ENCODE measurements at places on chromosomes 2 and 18. TPM values are rescaled to one million over a fixed set of nuclear protein-coding genes. Genes with fewer than 3 reads are reported as not detected.

BBS5 gene
- 5.8 TPM for total RNA-seq

DLX2 gene
- not detected for total RNA-seq

IL18R1 gene
- total RNA-seq: 14.5 TPM

SCRN3 gene
- 28.4 TPM for total RNA-seq

ECEL1 gene
- total RNA-seq: not detected

CD8B2 gene
- not detected for total RNA-seq

DNER gene
- 0.89 TPM for total RNA-seq

INHA gene
- total RNA-seq: not detected

GRCh38 chr2:88754585-88755320 lies 63.3 kb downstream of the RPIA start:
- no peak overlapping the region for H3K27ac ChIP-seq
- no peak for DNase-seq
- peaks cover 6% of the 10 kb centered on the region for H3K36me3 ChIP-seq
- no peak overlapping the region for H3K4me3 ChIP-seq
- H3K4me1 ChIP-seq: no peaks in the 10 kb centered on the region

GRCh38 chr18:35778850-35779627 lies 193.4 kb upstream of the RMP24 start:
- H3K27me3 ChIP-seq: no peaks in the 10 kb centered on the region
- no peak overlapping the region for H3K4me3 ChIP-seq
- no peaks in the 10 kb centered on the region for H3K36me3 ChIP-seq
- no peak for DNase-seq
- no peaks in the 10 kb centered on the region for H3K4me1 ChIP-seq
- H3K27ac ChIP-seq: no peak overlapping the region

DNA sequence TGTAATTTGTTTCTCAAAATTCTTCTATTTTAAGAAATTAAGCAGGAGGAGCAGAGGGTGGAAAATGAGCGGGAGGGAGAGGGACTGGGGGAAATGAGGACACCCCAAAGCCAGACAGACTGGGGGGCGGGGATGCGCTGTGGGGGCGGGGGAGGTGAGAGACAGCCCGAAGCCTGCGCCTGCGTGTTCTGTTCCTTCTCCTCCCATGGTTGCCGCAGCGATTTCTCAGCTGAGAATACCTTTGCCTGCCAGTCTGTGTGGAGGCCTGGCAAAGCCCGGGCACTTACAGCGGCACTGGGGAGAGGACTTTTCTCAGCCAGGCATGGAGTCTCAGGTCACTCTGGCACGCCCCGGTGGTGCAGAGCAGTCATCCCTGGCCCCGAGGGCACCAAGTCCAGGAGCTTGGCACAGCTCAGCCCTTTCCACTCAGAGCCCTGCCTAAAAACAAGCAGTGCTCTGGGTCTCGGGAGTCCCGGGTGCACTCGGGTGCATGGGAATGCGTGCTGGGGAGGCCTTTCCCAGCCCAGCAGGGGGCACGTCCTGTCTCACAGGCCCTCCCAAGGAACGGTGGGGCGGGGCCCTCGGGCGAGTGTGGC lies 289.3 kb upstream of the HS6ST1 start:
- H3K27me3 ChIP-seq: no peaks in the 10 kb centered on the region
- no peak for DNase-seq
- no peaks in the 10 kb centered on the region for H3K36me3 ChIP-seq
- no peak overlapping the region for H3K27ac ChIP-seq
- no peak overlapping the region for H3K4me3 ChIP-seq

DNA sequence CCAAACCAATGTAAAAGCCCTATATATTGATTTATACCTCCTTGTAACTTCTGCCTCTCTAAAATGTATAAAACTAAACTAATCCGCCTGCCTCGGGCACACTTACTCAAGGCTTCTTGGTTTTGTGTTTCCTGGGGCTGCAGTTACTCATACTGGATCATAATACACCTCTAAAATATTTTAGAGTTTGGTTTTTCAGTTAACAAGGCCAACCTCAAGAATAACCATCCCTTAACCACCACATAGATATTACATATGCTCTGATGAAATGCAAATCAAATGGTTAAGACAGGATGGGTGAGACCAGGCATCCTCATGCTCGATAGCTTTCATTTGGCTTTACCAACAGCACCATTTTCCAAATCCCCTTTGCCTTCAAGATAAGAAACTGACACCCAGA lies 46.4 kb downstream of the UXS1 start:
- no peaks in the 10 kb centered on the region for H3K4me1 ChIP-seq
- H3K27ac ChIP-seq: no peak overlapping the region
- no peaks in the 10 kb centered on the region for H3K27me3 ChIP-seq
- H3K36me3 ChIP-seq: peaks cover 10% of the 10 kb centered on the region
- no peak for DNase-seq

GRCh38 chr2:207748993-207749392 lies 20.7 kb downstream of the FZD5 start:
- no peaks in the 10 kb centered on the region for H3K27me3 ChIP-seq
- no peak overlapping the region for H3K4me3 ChIP-seq
- no peaks in the 10 kb centered on the region for H3K4me1 ChIP-seq
- no peak for DNase-seq
- no peak overlapping the region for H3K27ac ChIP-seq

- no peak for DNase-seq
- no peaks in the 10 kb centered on the region for H3K27me3 ChIP-seq
- no peaks in the 10 kb centered on the region for H3K4me1 ChIP-seq
- H3K27ac ChIP-seq: no peak overlapping the region
Measured at GRCh38 chr2:223460774-223461211, 141.4 kb downstream of the SCG2 start.

DNA sequence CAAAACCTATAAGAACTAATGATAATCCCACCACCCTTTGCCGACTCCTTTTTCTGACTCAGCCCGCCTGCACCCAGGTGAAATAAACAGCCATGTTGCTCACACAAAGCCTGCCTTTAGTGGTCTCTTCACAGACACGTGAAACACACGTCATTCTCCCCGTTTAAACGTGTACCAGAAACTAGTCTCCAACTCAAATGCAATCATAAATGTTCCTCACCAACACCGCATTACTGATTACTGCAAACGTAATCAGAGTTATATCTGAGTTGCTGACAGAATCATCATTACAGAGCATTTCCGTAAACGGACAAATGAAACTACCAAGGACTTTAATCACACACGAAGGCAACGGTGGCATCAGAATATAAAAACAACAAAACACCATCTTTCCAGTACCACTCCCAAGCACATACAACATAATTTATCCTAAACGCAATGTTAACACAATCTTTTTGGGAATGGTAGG lies 1.9 kb downstream of the CLK1 start:
- H3K4me1 ChIP-seq: peaks cover 59% of the 10 kb centered on the region
- H3K4me3 ChIP-seq: peak overlapping the region; percentile 80
- H3K36me3 ChIP-seq: peaks cover 23% of the 10 kb centered on the region
- H3K27me3 ChIP-seq: no peaks in the 10 kb centered on the region

DNA sequence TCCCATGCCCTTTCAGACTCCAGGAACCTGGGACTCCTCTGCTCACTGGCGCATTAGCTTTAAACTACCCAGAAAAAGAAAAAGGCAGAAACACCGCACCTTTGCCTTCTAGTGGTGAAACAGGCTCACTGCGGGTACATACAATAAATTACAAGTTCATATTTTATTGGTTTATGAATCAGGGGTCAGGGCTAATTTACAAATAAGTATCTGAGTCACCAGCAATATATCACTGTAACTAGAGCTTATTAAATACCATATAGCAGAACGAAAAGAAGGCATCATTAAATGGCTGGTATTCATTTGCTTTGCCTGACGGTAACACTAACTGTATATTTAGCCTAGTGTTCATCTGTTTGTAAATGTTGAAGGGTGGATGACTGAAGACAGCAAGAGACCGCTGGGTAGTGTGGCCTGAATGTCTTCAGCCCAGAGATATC lies 26.9 kb upstream of the DTNB start:
- no peaks in the 10 kb centered on the region for H3K36me3 ChIP-seq
- no peaks in the 10 kb centered on the region for H3K27me3 ChIP-seq
- H3K27ac ChIP-seq: no peak overlapping the region
- no peak overlapping the region for H3K4me3 ChIP-seq
- no peaks in the 10 kb centered on the region for H3K4me1 ChIP-seq

DNA sequence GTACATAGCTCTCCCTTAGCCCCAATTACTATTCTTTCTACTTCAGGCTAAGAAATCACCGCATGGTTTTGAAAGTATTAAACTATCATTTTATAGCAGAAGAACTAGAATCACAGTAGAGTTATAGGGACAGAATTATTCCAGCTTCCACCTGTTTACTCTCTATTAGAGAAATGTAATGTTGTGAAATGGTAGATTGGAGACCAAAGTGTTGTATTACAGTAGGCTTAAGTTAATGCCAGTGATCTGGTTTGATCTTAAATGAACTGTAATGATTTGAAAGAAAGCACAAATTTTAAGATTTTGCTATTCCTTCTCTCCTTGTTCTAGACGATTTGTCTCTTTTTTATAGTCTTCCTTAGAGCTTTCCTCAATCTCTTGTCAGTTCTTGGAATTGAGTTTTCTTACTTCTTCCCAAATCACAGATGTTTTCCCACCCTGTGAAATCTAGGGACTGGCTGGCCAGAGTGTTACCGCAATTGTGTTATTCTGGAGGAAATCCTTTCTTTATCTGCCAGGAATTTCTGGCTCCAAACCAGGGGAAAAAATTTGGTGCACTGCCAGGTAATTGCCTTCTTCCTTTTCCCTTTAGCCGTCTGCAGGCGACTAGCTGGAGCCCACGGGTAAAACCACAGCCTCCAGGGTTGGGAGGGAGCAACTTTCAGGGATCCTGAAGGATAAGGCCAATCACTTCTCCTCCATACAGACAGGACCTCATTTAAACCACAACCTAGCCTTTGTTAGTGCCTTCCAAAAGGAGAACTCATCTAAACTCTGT lies 51.7 kb downstream of the NOP58 start:
- DNase-seq: no peak
- no peaks in the 10 kb centered on the region for H3K36me3 ChIP-seq
- H3K4me1 ChIP-seq: no peaks in the 10 kb centered on the region
- no peak overlapping the region for H3K27ac ChIP-seq
- H3K27me3 ChIP-seq: no peaks in the 10 kb centered on the region

GRCh38 chr2:143839456-143839855 lies 680.5 kb downstream of the ZEB2 start:
- H3K4me1 ChIP-seq: no peaks in the 10 kb centered on the region
- no peaks in the 10 kb centered on the region for H3K27me3 ChIP-seq
- no peak for DNase-seq

- H3K36me3 ChIP-seq: peaks cover 31% of the 10 kb centered on the region
- no peak overlapping the region for H3K4me3 ChIP-seq
Measured at GRCh38 chr18:57696271-57696670, 74.6 kb upstream of the NARS1 start.

DNA sequence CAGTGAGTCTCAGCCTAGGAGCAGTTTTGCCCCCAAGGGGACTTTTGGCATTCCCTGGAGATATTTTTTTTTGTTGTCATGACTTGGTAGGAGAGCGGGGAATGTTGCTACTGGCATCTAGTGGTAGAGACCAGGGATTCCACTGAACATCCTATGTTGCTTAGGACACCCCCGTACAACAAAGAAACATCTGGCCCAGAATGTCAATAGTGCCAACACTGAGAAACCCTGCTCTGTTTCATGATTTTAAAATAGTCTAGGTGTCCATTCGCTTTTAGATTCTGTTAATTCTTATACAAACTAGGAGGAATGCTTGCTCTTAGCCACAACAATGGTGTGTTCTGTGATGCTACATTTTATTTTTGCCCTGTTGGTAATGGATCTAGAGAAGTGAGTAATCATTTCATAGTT lies 225.8 kb upstream of the SIX3 start:
- H3K4me1 ChIP-seq: no peaks in the 10 kb centered on the region
- H3K27ac ChIP-seq: no peak overlapping the region
- no peak for DNase-seq
- H3K4me3 ChIP-seq: no peak overlapping the region

- H3K27ac ChIP-seq: no peak overlapping the region
- no peak for DNase-seq
- H3K36me3 ChIP-seq: no peaks in the 10 kb centered on the region
- H3K4me3 ChIP-seq: no peak overlapping the region
Measured at GRCh38 chr18:11324956-11325882, 175.8 kb upstream of the PIEZO2 start.

GRCh38 chr2:5203134-5203755 lies 488.9 kb upstream of the SOX11 start:
- no peaks in the 10 kb centered on the region for H3K36me3 ChIP-seq
- no peak overlapping the region for H3K27ac ChIP-seq
- H3K4me1 ChIP-seq: no peaks in the 10 kb centered on the region
- H3K4me3 ChIP-seq: no peak overlapping the region

- H3K4me3 ChIP-seq: no peak overlapping the region
- H3K4me1 ChIP-seq: peaks cover 15% of the 10 kb centered on the region
- no peak overlapping the region for H3K27ac ChIP-seq
- H3K36me3 ChIP-seq: no peaks in the 10 kb centered on the region
- DNase-seq: no peak
Measured at GRCh38 chr2:12806549-12807242, 90.0 kb downstream of the TRIB2 start.

GRCh38 chr2:197168705-197169104 lies 141.9 kb downstream of the ANKRD44 start:
- no peaks in the 10 kb centered on the region for H3K36me3 ChIP-seq
- H3K4me3 ChIP-seq: no peak overlapping the region
- H3K27ac ChIP-seq: no peak overlapping the region

GRCh38 chr2:122507261-122507660 lies 751.8 kb downstream of the TSN start:
- no peaks in the 10 kb centered on the region for H3K36me3 ChIP-seq
- no peak overlapping the region for H3K4me3 ChIP-seq
- H3K27me3 ChIP-seq: no peaks in the 10 kb centered on the region
- H3K27ac ChIP-seq: no peak overlapping the region
- no peak for DNase-seq

DNA sequence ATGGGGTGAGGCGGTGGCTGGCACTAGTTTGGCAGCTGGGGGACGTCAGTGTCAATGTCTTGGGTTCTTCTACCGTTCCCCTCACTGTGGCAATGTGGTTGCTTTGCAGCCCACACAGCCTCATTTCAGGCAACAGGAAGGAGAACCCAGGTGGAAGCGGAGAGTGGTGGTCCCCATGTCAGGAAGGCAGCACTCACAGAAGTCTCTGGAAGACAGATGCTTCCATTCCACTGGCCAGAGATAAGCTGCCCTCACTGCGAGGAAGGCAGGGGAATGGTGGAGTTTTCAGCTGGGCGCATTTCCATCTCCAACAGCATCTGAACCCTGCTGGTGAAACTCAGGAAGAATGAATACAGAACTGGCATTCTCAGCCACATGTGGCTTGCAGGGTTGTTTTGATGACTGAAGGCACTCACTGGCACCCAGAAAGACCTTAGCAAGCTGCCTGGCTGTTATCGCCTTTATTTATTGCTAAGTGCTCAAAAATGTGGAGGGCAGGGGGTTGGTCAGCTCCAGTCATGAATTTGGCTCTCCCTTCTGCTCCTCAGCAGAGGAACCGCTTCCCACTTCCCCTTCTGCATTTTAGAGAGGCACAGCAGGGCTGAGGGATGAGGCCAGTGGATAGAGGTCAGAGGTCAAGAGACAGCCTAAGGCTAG lies 19.4 kb downstream of the KCNIP3 start:
- H3K36me3 ChIP-seq: no peaks in the 10 kb centered on the region
- no peak overlapping the region for H3K4me3 ChIP-seq
- DNase-seq: no peak
- H3K27ac ChIP-seq: no peak overlapping the region

- no peaks in the 10 kb centered on the region for H3K36me3 ChIP-seq
- no peaks in the 10 kb centered on the region for H3K27me3 ChIP-seq
- no peak overlapping the region for H3K27ac ChIP-seq
- H3K4me1 ChIP-seq: no peaks in the 10 kb centered on the region
- H3K4me3 ChIP-seq: no peak overlapping the region
Measured at GRCh38 chr2:39538718-39539117, 101.6 kb upstream of the MAP4K3 start.

- no peak overlapping the region for H3K27ac ChIP-seq
- no peak overlapping the region for H3K4me3 ChIP-seq
- H3K36me3 ChIP-seq: peaks cover 23% of the 10 kb centered on the region
- H3K4me1 ChIP-seq: peaks cover 5% of the 10 kb centered on the region
- DNase-seq: no peak
Measured at GRCh38 chr2:121232626-121233265, 52.3 kb downstream of the TFCP2L1 start.

All from upper lobe of left lung (tissue), 6 donors.